ENCODE measurements at places on chromosomes 12 and 14.

DNA sequence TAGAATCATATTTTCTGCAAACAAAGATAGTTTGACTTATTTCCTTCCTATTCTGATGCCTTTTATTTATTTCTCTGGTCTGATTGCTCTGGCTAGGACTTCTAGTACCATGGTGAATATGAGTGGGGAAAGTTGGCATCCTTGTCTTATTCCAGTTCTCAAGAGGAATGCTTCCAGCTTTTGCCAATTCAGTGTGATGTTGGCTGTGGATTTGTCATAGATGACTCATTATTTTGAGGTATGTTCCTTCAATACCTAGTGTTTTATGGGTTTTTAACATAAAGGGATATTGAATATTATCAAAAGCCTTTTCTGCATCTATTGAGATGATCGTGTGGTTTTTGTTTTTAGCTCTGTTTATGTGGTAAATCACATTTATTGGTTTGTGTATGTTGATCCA lies 139.4 kb upstream of the CNTN1 start:
- DNase-seq, result no peak

GRCh38 chr14:46818147-46818546 lies 166.6 kb upstream of the RPL10L start:
- no peak for DNase-seq

DNA sequence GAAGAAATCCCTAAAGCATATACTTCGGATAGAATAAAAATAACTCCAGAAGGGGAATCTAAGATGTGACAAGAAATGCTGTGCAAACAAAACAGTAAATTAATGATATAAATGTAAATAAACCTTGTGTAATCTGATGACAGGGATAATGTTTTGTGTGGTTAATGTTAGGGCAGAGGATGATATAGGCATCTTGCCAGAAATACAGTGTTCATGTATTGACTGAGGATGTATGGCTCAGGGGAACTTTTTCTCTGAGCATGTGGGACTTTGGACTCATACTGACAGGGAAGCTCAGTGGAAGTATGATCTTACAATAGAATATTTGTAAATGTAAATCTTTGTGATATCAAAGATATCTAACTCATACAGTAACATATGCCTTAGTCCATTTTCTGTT lies 420.2 kb downstream of the TMTC2 start:
- no peak for DNase-seq

DNA sequence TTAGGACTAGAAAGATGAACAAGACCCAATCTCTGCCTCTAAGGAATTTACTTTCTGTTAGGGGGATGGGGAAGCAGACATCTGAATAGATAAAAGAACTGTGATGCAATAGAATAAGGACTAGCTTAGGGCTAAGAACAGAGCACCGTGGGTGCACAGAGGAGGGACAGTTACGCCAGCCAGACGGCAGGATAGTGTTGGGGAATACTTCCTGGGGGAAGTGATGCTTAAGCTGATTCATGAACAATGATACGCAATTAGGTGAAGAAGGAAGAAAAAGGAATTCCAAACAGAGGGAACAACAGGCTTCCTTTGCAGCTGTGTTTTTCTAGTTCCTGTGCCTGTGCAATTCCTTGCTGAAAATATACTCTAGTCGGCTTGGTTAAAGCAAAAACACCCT lies 501.1 kb downstream of the APAF1 start:
- no peak for DNase-seq

GRCh38 chr12:73863546-73863945 lies 674.1 kb upstream of the ATXN7L3B start:
- no peak for DNase-seq

- DNase-seq, result no peak
Measured at GRCh38 chr12:107684029-107684795, 1.4 kb upstream of the PWP1 start.

- DNase-seq, result no peak
Measured at GRCh38 chr12:127703026-127703425, 563.9 kb upstream of the TMEM132C start.

GRCh38 chr14:47226877-47227520 lies 448.4 kb downstream of the MDGA2 start:
- no peak for DNase-seq

DNA sequence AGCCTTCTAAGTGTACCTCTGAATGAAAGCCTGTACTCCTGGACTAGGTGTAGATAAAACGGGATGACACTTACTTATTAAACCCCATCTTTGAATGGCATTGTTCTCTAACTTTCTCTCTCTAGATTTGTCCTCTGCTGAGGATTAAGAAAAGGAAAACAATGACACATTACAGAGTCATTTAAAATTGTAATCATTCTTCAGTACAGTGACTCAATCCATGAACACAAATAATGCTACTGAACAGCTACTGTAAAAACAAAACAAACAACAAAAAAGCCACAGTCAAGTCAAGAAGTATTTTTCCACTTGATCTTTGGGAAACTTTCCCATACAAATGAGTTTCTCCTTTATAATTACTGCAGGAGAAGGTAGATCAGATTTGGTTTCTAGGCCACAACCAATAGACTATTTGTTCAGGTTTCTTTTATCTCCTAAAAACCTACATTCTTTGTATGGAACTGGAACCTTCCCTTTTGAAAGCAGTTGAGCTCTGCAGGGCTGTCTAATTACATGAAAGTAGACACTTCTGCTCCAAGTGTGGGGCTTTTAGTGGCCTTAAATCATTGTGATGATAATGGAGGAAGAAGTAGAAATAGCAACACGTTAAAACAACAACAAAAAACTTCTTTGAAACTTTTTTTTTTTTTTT lies 219.1 kb downstream of the ESR2 start:
- DNase-seq, result no peak

DNA sequence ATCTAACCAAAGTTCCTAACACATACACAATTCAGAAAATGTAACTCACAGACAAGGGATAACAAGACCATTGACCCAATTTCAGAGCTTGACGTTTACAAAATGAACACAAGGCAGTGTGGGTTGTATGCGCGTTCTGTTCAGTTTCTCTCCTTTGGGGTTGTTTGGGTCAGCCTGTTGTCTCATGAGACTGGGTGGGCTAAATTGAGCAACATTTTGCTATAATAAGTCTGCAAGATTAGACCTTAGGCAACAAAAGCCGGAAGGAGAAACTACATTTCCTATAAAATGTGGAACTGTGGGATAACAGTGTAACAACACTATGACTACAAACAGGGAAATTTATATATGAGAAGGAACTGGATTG lies 18.8 kb upstream of the LTA4H start:
- DNase-seq, result no peak

DNA sequence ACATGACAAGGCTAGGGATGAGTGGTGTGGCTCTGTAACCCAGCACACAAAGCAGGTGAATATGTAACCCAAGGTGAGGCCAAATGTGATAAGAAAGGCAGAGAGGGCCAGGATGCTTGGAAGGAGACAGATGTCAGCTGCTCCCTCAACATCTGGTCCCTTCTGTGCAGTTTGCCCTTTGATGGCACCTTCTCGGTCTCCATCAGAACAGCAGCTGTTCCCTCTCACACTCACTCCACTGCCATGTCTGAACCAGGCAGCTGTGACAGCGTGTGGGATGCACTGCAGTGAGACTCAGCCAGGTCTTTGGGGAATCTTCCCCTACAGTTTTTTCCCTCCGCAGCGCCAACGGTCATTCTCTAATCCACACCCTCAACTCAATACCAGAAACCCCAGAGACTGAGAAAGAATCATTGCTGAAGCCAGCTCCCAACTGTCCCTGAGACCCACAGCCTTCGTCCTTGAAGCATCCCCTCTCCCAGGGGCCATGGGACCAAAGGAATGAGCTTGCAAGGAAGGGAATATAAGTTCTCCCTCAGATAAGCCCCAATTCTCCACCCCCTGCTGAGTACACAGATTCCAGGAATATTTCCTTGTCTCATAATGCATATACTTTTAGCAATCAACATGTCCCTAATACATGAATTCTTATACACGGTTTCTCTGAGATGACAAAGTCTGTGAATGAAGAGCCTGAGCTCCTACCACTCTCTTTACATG lies 230.0 kb downstream of the GLT1D1 start:
- no peak for DNase-seq

DNA sequence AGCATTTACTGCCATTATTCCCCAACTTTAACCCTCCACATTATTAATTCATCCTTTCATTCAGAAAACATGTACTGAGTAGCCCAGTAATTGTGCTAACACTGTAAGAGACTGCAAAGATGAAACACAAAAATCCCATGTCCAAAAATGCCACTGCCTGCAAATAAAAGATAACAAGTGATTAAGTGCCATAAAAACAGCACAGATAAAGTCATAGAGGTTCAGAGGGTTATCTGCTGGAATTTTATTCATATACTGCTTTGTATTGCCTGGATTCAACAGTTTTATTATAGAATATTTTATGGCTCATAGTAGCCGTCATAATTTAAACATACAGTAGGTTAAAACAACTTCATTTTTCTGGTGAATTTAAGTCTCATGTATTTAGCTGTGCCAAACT lies 177.9 kb downstream of the KICS2 start:
- no peak for DNase-seq

GRCh38 chr14:102320671-102321455 lies 1.3 kb downstream of the ZNF839 start:
- no peak for DNase-seq

DNA sequence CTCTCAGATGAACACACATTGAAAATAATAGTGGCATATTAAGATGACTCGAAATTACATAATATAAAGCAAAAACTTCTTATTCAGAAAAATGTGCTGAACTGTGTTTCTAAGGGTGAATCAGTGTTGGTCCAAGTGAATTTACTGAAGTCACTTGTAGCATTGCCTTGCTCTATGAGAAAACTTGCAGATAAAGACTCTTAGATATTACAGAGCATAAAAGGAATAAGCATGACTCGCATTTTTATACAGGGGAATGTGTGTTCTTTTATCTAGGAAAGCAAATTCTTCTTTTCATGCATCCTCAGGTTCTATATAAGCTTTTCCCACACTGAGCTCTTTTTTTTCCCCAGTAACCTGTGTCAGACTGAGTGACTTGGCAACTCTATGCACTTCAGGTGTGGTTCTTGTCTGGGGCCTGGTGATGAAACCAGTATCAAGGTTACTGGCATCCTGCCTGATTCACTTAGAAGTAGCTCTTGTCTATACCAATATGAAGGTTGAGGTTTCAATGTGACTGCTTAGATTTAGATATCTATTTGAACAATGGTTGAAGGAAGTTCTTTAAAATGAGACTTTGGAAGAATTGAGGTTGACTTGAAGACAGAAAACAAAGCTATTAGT lies 76.1 kb downstream of the OTOGL start:
- no peak for DNase-seq

GRCh38 chr14:36973806-36974442 lies 198.5 kb downstream of the SLC25A21 start:
- DNase-seq, result no peak

DNA sequence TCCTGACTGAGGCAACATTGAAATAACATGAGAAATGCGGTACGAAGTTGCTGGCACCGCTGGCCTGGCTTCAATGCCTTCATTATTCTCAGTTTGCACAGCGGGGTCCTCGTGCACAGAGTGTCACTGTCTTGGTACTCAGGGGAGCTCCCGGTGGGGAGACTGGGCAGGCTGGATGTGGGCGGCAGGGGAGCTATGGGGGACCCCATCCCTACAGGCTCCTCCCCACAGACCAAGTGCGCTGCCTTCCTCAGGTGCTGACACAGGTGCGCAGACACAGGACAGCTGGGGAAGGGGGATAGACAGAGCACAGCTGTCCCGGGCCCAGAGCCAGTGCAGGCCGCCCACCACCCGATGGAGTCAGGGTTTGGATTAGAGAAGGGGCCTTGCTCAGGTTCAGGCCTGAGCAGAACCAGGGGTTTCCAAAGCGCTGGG lies 270.1 kb downstream of the ADGRD1 start:
- no peak for DNase-seq

- DNase-seq, result no peak
Measured at GRCh38 chr14:77659831-77660230, 43.4 kb upstream of the SPTLC2 start.

All from NCI-H2107 (cell line).